ENCODE measurements at places on chromosomes 2 and 18.

DNA sequence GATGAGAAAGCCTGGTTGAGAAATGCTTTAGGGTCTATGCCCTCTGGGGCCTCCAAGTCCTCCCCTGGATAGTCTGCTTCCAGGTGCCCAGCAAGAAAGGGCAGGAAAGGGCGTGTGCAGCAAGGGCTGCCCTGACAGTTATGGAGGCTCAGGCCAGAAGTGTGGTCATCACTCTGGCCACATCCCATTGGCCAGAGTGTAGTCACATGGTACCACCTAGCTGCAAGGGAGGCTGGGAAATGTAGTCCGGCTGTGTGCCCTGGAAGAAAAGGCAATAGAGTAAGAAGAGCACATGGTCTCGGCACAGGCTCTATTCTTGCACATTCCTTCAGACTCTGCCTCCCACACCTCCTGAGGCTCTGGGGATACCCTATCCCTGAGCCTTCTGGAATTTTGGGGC lies 35.7 kb downstream of the ODC1 start:
- DNase-seq: no peak

DNA sequence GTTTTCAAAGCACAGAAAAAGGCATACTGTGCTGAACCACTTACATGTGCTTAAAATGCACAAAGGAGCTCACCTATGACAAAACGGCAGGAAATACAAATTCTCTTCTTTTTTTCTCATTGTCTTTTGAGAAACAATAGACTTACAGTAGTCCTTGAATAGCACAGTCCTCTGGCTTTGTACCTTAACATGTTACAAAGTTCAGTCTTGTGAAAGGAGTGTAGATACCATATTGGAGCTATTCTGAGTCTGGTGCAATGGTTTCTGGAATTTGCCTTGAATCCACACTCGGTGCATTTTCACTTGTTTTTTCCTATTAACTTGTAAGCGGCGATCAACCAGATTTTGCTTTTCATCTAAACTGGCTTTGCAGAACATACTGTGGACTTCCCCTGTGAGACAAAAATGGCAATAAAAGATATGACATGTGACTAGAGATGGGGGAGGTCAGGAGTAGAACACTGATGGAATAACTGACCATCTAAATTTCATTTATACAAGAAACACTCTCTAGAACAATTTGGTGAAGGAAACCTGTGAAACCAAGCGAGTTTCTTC lies 109.7 kb downstream of the METTL8 start:
- DNase-seq: no peak

GRCh38 chr18:42564761-42565160 lies 550.7 kb downstream of the RIT2 start:
- no peak for DNase-seq

DNA sequence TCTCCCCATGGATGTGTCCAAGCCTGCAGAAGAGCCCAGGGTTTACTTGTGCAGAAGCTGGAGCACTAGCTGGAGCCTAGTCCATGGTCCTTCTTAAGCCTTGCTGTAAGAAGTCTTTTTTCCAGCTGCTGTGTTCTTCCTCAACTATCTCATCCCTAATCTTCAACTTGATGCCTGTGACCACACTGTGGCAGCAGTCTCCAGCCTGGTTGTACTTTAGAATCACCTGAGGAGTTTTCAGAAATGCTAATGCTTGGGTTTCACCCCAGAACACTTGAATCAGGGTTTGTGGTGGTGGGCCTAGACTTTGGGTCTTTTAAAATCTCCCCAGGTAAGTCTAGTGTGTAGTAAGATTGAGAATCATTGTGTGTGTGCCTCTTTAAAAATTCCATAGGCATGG lies 173.6 kb downstream of the ADCYAP1 start:
- no peak for DNase-seq

DNA sequence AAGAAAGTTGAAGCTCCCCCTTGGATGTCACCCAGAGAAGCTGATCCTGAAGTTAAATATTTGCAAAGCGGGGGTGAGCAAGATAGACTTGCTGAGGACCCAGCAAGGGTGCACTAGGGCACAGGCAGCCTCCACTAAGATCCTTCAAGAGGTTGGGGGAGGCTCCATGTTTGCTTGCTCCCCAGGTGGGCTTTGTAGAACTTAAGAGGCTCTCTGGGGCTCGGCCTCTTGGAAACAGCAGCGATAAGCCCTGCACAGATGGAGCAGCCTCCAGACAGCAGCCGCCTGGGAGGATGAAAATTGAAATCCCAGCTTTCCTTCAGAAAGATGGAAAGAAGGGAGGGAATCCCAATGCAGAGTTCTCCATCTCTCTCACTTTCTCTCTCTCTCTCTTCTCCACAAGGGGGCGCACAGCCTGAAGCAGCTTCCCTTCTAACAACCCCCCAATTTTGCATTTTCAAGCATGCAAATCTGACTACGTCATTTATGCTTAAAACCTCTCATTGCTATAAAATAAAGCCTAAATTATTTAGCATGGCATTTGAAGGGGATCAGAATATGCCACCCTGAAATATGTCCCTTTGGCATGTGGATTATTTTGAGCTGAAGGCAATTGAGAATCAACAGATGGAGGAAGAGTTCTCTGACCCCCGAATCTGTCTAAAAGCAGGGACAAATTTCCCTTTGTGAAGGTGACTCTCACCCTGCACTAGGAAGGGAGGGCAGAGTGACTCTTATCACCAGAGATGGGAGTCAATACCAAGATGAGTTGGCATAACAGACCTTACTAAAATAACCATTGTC lies 185.7 kb upstream of the KLHL29 start:
- DNase-seq: no peak

- DNase-seq: peak; percentile 53
These were observed 18.5 kb upstream of the EML6 start for GRCh38 chr2:54704688-54705605.
